ENCODE measurements at places on chromosomes 4 and X.

DNA sequence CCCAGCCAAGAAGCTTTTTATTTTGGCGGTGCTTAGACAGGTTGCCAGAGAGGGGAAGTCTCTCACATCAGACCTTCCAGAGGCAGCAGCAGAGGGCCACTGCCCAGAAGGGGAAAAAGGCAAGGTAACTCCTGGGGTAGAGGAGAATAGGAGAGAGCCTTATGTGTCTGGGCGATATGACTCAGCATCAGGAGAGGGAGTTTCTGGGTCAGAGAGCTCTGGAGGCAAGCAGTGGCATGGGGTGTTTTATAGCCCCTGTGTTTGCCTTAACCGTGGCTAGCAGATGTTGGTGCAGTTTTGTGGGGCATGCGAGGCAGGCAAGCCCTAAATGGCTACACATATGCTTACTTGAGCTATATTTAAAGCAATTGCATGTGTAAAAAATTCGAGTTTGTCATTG lies 8.3 kb upstream of the ZXDB start:
- DNase-seq: no peak

DNA sequence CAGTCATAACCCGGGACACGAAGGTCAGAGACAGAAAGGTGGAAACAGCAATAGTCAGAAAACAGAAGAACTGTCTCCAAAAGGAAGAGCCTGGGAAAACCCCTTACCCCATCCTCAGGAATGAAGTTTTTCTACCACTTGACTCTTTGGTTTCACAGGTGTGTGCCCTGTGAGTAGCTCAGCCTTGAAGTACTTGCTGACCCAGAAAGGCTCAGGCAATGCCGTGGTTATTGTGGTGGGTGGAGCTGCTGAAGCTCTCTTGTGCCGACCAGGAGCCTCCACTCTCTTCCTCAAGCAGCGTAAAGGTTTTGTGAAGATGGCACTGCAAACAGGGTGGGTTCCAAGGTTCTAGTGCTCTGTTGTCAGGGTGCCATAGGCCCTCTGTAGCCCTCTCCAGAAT lies 24.4 kb downstream of the DGAT2L6 start:
- no peak for DNase-seq

- no peak for DNase-seq
Observed at GRCh38 chr4:184317234-184317918, 99.7 kb upstream of the ENPP6 start.

DNA sequence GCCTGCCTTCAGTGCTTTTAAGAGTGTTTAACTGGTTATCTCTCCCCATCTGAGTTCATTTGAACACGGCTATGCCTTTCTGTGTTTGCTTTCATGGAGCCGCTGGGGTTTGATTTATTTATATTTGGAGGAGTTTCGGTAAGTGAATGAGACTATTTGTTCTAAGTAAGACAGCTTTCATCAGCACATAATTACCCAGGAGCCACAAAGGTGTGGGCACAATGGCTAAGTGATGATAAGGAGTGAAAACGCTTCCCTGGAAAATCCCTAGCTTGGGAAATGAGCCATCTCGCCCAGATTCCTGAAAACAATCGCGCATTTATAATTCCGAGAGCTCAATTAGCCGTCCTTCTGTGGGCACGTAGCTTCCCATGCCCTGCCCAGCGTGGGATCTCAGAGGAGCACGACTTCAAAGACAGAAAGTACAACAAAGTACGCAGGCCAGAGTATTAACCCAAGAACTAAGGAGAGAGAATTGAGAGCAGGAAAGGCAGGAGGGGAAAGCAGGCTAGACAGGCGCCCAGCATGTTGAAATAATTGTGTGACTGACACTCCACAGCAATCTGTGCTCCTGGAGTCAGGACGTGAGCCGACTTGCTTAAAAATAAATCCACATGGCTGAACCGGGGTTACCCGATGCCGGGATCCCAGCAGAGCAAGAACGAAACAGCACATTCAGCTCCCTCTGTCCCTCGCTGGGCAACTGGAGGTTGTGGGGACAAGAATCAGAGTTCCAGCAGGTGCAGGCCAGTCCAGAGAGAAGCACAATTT lies 99.0 kb downstream of the DHRSX start:
- no peak for DNase-seq

DNA sequence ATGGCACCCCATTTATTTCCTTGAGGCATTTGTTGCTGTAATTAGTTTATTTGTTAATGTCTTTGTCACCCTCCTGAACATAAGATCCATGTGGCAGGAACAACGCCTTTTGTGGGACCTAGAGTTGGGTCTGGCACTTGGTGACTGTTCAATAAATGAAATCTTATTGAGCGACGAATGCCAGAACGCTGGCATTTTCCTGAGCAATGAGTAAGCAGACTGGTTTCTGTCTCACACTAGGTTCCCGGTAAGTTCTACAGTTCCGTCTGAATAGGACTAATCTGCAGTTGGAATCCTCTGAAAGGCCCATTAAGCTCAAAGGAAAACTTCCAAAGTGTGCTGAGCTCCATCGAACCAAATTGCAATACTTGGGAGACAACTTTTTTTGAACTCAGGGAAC lies 49.2 kb downstream of the GATB start:
- no peak for DNase-seq

DNA sequence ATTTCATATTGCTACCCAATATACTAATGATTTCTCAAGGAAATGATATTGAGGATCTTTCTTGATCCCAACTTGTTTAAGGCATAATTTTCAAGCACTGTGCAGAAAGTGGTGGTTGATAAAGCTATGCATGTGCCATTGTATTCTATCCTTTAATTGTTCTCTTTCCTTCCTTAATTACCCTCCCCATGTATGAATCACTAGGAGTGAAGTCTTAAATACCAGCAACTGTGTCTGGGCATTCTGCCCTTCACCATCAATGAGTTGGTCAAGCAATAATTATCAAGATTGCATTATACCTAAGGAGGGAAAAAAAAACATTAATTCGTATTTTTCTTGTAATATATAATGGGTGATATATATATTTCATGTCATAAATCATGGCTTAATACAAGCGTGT lies 111.8 kb upstream of the FRMPD4 start:
- no peak for DNase-seq

DNA sequence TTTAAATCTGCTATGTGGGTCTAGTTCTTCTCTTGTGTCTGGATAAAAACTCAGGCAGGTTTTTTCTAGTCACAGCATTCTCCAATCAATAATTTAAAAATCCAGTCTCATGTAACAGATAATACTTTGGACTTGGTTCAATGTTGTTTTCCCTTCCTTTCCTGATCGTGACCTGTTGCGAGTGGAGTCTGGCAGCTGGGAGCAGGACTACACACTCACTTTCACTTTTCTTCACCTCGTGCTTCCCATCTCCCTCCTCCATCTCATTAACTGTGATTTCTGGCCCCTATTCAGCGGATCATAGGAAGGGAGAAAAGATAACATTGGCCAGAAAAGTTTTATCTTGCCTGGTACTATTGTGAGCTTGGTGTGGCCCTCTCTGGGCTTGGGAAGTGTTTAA lies 96.6 kb upstream of the GATB start:
- DNase-seq: no peak

- no peak for DNase-seq
Observed at GRCh38 chr4:18734405-18734804, 712.9 kb upstream of the LCORL start.

- no peak for DNase-seq
Observed at GRCh38 chr4:128603081-128603480, 206.4 kb upstream of the JADE1 start.

DNA sequence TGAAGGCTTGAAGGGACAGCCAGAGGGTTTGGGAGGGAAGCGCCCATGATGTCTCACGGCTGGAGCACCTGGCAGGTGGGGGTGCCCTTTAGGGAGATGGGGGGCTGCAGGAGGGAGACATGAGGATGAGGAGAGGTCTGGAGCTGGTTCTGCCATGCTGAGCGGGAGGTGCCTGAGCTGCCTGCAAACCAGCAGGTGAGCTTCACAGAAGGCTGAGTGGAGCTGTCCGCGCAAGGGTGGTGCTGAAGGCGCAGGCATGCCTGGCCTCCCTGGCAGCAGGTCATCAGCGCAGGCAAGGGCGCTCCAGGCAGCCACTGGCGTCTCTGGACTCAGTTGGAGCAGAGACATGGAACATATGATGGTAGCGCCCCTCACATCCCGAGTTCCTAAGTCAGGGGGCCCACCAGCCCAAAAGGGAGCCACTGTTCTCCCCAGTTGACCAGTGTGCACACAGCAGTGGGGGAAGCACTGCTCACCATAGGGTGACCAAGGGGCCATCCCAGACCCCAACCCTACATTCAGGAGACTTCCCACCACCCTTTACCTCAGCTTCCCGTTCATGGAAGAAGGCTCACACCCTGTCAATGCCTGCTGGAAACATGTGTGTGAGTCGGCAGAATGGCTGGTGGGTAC lies 25.8 kb downstream of the ADRA2C start:
- DNase-seq: no peak

GRCh38 chr4:187183346-187183745 lies 459.7 kb upstream of the FAT1 start:
- DNase-seq: no peak

DNA sequence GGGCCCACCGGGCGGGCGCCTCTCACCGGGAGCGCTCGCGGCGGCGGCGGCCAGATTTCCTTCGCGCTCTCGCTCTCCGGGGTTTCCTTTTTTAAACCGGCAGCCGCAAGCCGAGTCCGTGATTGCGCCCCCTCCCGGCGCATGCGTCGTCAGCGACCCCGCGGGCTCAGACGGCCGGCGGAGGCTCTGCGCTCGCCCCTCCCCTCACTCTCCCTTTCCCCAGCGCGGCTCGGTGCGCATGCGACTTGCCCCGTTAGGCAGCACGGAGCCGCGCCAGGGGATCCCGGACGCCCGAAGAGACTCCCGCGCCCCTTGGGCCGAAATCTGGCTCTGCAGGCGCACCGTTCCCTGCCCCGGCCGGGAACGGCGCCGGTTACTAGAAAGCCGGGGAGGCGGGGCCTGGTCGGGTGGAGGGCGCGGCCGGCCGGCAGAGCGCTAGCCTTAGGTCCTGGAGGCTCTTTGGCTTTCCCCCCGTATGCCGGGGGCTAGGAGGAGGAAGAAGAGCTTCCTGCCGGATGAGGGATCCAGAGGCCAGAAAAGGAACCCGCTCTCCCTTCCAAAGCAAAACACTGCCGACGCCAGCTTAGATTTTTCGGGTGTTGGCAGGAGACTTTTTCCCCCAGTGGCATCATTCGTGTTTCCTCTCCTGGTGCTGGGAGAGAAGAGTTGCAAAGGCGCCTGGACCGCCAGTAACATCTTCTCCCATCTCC lies at the start of gene CLOCK:
Gene CLOCK (minus strand): TSS at position 154 of the 710 bp plus-strand sequence. CDS start 64,124 bp downstream, outside the sequence.
- DNase-seq: peak; percentile 65

DNA sequence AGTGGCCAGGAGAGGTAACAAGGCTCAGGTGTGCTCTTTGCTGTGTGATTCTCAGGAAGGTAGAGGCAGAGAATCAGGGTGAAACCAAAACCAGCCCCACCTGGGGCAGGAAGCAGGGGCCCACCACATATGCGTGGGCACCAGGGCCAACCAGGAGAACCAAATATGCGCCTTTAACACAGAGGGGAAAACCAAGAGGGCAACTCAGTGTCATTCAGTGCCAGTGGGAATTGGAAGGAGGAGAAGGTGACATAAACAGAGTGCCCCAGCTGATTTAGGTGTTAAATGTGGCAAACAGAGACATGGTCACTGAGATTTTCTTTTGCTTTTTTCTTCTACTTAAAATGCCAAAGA lies 106.8 kb upstream of the MAMLD1 start:
- no peak for DNase-seq

DNA sequence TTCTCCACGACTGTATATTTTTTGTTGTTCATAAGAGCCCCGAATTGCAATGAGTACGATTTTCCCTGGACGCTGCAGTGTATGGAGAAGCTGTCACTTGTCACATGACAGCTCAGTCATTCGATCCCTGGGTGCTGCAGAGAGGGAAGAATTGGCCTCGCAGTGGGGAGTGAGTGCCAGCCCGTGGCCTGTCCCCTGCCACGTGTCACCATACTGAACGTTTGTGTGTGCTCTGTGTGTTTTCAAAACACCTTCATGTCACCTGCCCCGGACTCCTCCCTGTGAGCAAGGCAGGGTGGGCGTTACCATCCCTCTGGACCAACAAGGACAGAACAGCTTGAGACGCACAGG lies 77.9 kb downstream of the TBL1X start:
- DNase-seq: no peak

DNA sequence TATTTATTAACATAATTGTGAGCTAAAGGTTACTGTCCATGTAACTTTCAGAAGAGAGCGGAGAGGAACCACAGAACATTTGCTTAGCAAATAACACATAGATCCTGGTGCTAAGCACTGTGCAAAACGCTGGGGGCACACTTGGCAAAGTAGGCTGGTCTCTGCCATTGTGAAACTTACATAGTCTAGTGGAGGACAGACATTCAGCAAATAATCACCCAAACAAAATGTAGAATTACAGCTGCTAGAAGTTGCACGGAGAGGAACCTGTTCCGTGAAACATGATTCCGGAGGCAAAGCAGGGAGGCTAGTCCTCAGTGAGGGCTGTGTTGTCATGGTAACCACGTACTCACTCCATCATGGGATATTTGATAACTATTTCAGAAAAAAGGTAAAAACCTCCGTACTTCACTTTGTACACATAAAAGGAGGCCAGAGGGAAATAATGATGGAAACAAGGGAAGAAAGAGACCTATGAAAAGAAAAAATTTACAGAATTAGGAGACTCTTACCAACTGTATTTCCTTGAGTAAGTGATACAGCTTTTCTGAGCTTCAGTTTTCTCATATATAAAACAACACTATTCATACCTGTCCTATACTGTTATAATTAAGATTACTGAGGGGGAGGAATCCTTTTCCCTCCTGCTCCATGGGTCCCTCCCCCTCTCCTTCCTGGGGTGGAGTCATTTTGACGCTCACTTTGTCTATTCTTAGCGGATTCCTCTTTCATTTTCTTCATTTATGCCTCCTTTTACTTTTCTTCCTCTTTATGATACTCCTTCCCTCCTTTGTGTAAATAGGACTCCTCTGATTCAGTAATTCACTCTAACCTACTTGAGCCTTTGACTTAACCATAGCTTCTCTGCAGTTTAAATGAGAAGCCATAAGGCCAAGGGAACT lies 825 bp upstream of the RASGEF1B start:
- DNase-seq: peak; percentile 78

GRCh38 chr4:151166636-151167035 lies 67.2 kb downstream of the RPS3A start:
- DNase-seq: no peak

DNA sequence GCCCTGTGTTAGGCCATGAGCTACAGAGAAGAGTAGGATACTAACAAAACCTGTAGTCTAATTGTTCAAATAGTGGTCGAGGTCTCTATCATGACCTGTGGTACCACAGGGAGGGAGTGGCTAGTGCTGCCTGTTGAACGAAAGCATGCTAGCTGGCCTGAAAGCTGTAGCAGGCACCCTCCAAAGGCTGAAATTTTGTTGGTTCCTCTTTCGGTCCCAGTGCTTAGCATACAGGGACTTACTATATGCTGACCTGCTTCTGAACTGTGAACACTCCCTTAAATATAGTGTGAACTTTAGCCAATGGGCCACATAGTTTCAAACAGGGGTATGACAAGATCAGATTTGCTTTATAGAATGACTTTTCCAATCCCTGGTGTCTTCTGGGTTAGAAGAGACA lies 113.4 kb downstream of the PJA1 start:
- DNase-seq: no peak

- no peak for DNase-seq
Observed at GRCh38 chrX:41192880-41193279, 107.6 kb downstream of the USP9X start.

Measured in NCI-H1048 (cell line).